Lower lobe of right lung (tissue), 2 donors: ENCODE measurements at places on chromosomes 7 and 10. TPM values are rescaled to one million over a fixed set of nuclear protein-coding genes. Genes with fewer than 3 reads are reported as not detected.

LAMB1 gene
- 104 TPM for total RNA-seq

SMKR1 gene
- 1.1 TPM for total RNA-seq

GFRA1 gene
- total RNA-seq, result 9.8 TPM

CNPY1 gene
- not detected for total RNA-seq

STYXL1 gene
- 25.6 TPM for total RNA-seq

DNA sequence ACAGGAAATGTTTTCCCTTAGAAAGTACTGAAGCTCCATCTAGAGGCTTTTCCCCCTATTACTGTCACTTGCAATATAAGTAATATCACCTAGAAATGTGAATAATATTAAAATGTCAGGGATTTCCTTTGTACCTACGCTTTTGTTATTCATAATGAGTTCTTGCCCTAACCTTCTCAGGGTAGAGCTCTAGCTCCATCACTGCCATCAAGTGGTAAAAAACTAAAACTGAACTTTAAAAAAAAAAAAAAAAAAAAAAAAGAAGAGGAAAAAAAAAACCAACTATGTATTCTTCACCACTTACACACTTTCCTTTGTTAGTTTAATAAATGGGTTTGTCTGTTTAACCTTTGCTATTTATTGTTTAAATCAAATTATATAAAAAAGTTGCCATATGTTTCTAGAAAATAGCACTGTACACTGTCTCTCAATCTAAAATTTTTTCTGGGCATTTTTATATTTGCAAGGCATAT, 49.9 kb downstream of the DNAJC1 start:
- no peak overlapping the region for H3K4me3 ChIP-seq
- H3K36me3 ChIP-seq, result no peaks in the 10 kb centered on the region
- peaks cover 12% of the 10 kb centered on the region for H3K4me1 ChIP-seq
- no peak for DNase-seq
- H3K27ac ChIP-seq, result no peak overlapping the region

- H3K36me3 ChIP-seq, result no peaks in the 10 kb centered on the region
- H3K27me3 ChIP-seq, result no peaks in the 10 kb centered on the region
- DNase-seq, result peak; percentile 90
- H3K4me3 ChIP-seq, result peak overlapping the region; percentile 54
- H3K4me1 ChIP-seq, result peaks cover 19% of the 10 kb centered on the region
These were observed 42.8 kb downstream of the FOXL3 start for GRCh38 chr7:332646-333392.

- H3K27me3 ChIP-seq, result no peaks in the 10 kb centered on the region
- no peaks in the 10 kb centered on the region for H3K36me3 ChIP-seq
- H3K4me1 ChIP-seq, result no peaks in the 10 kb centered on the region
- no peak overlapping the region for H3K27ac ChIP-seq
- DNase-seq, result no peak
These were observed 143.8 kb downstream of the ZNF22 start for GRCh38 chr10:45144326-45145070.

- DNase-seq, result no peak
- no peak overlapping the region for H3K4me3 ChIP-seq
- H3K27me3 ChIP-seq, result no peaks in the 10 kb centered on the region
- no peak overlapping the region for H3K27ac ChIP-seq
- no peaks in the 10 kb centered on the region for H3K4me1 ChIP-seq
- peaks cover 42% of the 10 kb centered on the region for H3K36me3 ChIP-seq
These were observed 11.9 kb downstream of the TMEM106B start for GRCh38 chr7:12222889-12223579.

DNA sequence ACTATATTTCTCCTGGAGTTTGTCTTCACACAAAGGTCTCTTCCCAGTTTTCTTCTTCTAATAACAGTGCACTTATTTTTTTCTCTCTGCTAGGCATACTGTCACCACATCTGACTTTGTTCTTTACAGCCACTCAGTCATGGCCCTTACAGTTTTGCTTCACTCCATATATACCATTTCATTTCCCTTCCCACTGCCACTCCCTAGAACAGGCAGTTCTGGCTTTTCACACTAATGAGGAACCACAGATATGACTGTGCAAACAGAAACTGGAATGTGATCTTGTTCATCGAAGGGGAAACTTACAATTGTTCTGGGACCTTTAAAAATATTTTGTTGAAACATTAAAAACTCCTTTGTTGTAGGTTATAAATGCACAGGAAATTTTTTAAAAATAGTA, 67.3 kb downstream of the EPDR1 start:
- peaks cover 12% of the 10 kb centered on the region for H3K4me1 ChIP-seq
- H3K27me3 ChIP-seq, result no peaks in the 10 kb centered on the region
- no peak overlapping the region for H3K4me3 ChIP-seq
- no peak overlapping the region for H3K27ac ChIP-seq

DNA sequence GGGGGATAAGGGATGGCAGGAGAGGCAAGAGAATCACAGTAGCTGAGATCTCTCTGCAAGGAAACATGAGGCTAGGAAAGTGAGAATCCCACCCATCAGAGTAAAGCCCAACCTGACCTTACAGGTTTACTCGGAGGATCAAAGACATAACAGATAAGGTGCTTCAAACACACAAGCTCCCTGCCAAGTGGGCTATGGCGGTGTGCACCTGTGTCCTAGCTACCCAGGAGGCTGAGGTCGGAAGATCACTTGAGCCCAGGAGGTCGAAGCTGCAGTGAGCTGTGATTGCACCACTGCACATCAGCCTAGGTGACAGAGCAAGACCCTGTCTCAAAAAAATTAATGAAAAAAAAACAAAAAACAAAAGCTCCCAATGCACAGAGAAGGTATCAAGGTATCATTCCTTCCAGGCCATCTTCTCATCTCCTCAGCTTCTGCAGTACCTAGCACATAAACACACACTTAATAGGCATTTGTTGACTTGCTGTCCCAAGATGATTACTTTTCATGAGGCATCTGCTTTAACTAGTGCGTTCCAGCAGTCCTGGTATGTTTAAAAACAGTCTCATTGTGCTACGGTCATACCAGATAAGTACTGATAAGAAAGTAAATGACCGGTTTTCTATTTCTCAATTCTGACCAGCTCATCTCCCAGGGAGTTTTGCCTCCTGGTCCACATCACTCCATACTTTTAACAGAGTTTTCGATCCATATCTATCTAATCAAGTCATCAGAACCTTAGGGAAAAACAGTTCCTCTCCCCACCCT, 13.3 kb downstream of the GNA12 start:
- H3K36me3 ChIP-seq, result no peaks in the 10 kb centered on the region
- peaks cover 17% of the 10 kb centered on the region for H3K4me1 ChIP-seq
- no peak overlapping the region for H3K4me3 ChIP-seq
- no peak overlapping the region for H3K27ac ChIP-seq
- DNase-seq, result no peak

- H3K27me3 ChIP-seq, result peaks cover 3% of the 10 kb centered on the region
- H3K36me3 ChIP-seq, result no peaks in the 10 kb centered on the region
- H3K27ac ChIP-seq, result no peak overlapping the region
- no peak overlapping the region for H3K4me3 ChIP-seq
- no peak for DNase-seq
These were observed 8.4 kb upstream of the IFT22 start for GRCh38 chr7:101330011-101330484.

DNA sequence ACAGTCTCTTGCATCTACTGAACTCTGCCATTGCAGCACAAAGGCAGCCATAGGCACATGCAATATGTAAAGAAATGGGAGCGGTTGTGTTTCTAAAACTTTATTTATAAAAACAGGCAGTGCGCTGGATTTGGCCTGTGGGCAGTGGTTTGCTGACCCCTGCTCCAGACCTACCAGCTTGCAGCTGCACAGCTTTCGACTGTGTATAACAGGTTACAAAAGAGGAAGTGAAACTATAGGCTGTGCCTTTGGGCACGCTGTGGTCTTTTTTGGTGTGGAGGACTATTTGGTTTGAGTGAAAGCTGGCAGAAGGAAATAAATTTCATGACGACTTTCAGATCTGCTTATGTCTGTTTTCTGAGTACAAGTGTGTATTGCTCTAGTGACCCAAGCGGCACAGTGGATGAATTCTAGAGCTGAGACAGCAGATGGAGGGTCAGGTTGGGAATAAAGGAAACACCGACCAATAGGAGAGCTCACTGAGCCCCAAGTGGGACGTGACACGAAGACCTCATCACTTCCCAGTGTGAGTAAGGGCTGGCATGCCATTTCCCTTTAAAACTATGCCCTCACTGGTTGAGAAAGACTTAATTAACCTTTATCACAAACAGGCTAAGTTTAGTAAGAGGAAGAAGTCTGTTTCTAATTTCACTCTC, 152.7 kb downstream of the ANK3 start:
- H3K4me3 ChIP-seq, result no peak overlapping the region
- peak; percentile 77 for DNase-seq
- peaks cover 21% of the 10 kb centered on the region for H3K4me1 ChIP-seq
- no peaks in the 10 kb centered on the region for H3K36me3 ChIP-seq

DNA sequence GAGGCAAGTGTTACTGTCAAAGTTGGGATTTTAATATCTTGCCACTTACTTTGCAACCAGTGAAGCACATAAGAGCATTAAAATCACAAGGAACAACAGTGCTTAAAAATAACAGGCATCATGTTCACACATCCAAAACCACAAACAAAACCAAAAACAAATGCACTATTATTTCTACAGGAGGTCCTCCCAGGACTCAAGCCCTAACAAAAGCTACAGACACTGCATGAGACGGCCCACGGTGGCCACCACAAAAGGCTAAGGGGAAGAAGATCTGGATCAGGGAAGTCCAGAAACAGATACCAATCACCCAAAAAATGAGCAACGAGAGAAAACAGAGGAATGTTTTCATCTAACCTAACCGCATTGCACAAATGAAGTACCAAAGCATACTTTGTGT, 158.4 kb downstream of the ZMYND11 start:
- peaks cover 10% of the 10 kb centered on the region for H3K4me1 ChIP-seq
- no peak for DNase-seq
- H3K36me3 ChIP-seq, result peaks cover 24% of the 10 kb centered on the region
- no peaks in the 10 kb centered on the region for H3K27me3 ChIP-seq
- no peak overlapping the region for H3K27ac ChIP-seq
- H3K4me3 ChIP-seq, result no peak overlapping the region

DNA sequence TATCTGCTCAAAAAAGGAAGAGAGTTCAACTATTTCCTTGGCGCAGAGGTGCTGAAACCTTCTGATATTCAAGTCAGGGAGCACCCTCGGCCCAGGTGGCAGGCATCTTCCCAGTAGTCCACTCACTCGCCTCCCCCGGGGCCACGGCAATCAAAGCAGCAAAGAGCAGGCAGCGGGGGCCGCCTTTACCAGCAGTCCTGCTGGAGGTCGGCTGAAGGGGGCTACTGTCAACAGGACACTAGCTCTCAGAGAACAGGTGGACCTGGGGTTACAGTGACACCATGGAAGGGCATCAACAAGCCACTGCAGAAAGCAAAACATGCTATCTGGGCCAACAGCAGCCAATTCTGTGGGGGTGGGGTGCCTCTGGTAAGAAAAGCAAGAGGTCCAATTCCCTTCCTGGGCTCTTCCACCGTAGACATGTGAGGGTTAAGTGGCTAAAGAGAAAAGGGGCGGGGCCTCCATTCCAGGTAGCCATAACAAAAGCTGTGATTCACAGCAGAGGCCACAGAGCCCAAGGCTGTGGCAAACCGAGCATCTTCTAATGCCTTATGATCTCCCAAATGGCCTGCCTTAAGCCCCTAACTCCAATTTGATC, 9.4 kb downstream of the FZD9 start:
- DNase-seq, result no peak
- no peaks in the 10 kb centered on the region for H3K27me3 ChIP-seq
- peak overlapping the region; percentile 18 for H3K27ac ChIP-seq
- no peak overlapping the region for H3K4me3 ChIP-seq

- H3K4me3 ChIP-seq, result no peak overlapping the region
- H3K4me1 ChIP-seq, result no peaks in the 10 kb centered on the region
- no peak for DNase-seq
- H3K27ac ChIP-seq, result no peak overlapping the region
- no peaks in the 10 kb centered on the region for H3K36me3 ChIP-seq
- H3K27me3 ChIP-seq, result no peaks in the 10 kb centered on the region
These were observed 46.4 kb downstream of the CPED1 start for GRCh38 chr7:121034929-121035328.

- no peak for DNase-seq
- H3K27me3 ChIP-seq, result no peaks in the 10 kb centered on the region
- no peaks in the 10 kb centered on the region for H3K36me3 ChIP-seq
- no peaks in the 10 kb centered on the region for H3K4me1 ChIP-seq
- no peak overlapping the region for H3K4me3 ChIP-seq
- H3K27ac ChIP-seq, result no peak overlapping the region
These were observed 336.4 kb upstream of the HGF start for GRCh38 chr7:82106201-82106600.

DNA sequence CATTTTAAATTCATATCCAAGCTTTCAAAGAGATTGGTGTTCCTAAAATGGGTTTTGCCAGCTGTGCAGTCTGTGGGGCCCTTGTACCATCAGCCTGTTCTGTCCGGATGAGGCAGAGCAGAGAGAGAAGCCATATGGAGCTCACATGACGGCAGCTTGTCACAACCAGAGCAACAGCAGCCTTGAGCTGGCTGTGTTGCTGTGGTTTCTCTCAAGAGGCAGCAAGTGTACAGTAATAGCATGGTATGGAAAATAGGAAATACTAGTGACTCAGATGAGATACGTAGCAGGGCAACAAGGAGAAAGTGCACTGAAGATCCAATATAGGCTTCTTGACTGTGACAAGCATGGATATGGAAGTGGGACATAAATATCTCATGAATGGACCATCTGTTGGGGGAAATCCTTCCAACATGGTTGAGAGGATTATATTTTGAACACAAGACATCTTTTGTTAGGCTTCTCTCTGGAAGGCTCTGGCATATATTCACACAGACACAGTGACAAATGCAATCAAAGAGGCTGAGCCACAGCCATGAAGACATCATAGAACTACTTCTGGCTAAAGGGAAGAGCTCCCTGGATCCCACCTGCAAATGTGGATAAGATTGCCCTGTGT, 251.0 kb upstream of the TAC1 start:
- H3K4me3 ChIP-seq, result no peak overlapping the region
- H3K4me1 ChIP-seq, result no peaks in the 10 kb centered on the region
- H3K27ac ChIP-seq, result no peak overlapping the region
- no peaks in the 10 kb centered on the region for H3K36me3 ChIP-seq
- no peak for DNase-seq
- H3K27me3 ChIP-seq, result no peaks in the 10 kb centered on the region

- no peaks in the 10 kb centered on the region for H3K36me3 ChIP-seq
- H3K4me3 ChIP-seq, result peak within 1 kb of the TSS; percentile 86
- peak; percentile 90 for DNase-seq
These were observed at the start of gene NOD1 for GRCh38 chr7:30478349-30479201. TSS of gene NOD1 (minus strand) at chr7:30478784. CDS start at chr7:30456921, 21,863 bp downstream.

DNA sequence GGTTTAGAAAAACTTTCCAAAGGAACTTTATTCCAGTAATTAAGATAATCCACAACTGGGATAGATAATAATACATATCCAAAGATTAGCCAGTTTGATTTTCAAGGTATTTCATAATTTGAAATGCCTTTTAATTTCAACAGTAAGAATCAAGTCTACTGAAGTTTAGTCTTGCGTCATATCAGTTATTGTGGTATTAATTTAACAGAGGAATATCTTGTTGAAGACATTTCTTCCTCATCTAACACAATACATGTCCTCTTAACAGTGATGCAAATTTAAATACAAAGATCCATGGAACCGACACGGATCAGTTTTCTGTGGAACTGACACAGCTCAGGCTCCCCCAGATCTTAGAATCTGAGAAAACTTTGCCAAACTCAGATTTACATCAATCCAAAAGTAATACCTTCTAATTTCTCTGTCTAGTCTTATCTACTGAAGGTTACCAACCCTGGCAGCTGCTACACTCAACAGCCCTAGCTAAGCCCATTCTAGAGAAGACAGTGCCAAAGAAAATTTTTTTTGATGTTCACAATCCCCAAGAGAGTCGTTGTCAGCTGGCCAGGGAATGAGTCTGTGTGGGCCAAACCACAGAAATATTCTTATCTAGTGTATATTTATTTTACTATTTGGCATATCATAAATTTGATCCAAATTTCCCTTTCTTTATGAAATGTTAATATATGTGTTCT, 365.2 kb upstream of the MEOX2 start:
- H3K27me3 ChIP-seq, result no peaks in the 10 kb centered on the region
- no peak overlapping the region for H3K27ac ChIP-seq
- no peaks in the 10 kb centered on the region for H3K36me3 ChIP-seq
- H3K4me3 ChIP-seq, result no peak overlapping the region
- no peaks in the 10 kb centered on the region for H3K4me1 ChIP-seq
- no peak for DNase-seq
